GDM1 (cell line): ENCODE measurements at places on chromosomes 16 and 17.

- no peak for DNase-seq
Observed at GRCh38 chr16:59192551-59193199, 458.6 kb upstream of the GOT2 start.

DNA sequence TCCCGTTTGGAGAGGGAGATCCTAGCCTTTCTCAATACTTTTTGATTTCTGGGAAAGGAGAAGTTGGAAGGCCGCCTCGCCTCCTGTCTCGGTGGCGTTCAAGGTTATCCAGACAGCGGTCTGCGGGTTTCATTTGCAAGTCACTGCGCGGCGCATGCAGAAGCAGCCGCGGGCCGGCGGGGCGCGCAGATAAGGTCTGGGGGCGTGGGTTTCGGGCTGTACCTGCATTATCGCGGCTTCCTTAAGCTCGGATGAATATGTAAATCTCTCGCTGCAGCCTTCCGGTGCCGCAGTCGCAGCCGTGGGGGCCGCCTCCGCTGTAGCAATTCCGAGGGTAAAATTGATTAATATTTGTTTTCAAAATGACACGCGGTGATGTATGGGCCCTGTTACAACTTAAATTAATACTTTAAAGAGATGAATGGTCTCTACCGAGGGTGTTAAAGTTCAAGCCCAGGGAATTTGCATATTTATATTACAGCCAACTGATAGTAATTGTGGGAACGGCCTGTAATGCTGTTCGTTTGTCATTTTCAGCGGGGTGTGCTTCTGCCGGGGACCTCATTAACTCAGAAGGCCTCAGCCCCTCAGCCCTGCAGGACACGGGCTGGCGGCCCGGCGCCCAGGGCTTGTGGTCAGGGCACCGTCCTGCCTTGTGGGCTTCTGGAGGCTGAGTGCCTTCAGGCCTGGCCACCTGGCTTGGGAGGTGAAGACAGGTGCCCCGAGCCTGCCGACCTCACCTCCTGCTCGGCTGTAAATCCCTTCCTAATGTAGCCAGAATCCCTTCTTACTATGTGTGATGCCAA lies 99.4 kb downstream of the CYLD start:
- peak; percentile 0 for DNase-seq

GRCh38 chr17:78276098-78276887 lies 44.9 kb downstream of the TMEM235 start:
- DNase-seq: no peak

- DNase-seq: no peak
Observed at GRCh38 chr17:41593306-41593981, 6.7 kb upstream of the KRT14 start.

- DNase-seq: no peak
Observed at GRCh38 chr16:46736695-46737094, 11.4 kb downstream of the MYLK3 start.

DNA sequence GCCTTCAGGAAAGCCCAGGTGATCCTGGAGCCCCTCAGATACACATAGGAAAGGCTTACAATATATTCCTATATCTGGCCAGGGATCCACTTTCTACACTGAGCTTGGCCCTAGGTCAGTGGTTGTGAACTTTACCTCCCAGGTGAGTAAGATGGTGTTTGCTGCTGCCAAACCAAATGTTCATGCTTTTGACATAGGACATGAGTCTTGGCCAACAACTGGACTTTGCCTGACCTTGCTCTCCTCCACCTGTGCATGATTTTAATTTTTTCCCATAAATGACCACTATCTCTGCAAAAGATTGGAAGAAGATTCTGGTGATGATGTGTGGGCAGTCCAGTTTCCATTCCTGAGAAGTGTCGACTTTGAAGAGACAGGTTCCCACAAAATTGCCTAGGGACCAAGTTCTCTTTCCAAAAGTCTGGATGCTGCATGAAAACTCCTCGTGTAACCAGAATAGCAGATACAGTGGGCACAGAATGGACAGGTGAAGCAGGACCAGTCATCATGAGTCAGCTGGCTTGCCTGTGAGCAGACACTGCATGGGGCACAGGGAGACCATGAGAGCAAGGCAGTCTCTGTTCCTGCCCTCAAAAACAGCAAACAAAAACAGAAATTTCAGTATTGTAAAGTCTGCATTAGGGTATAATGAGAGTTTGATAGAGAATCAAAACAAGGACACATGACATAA lies 226.4 kb upstream of the MON1B start:
- DNase-seq: no peak

DNA sequence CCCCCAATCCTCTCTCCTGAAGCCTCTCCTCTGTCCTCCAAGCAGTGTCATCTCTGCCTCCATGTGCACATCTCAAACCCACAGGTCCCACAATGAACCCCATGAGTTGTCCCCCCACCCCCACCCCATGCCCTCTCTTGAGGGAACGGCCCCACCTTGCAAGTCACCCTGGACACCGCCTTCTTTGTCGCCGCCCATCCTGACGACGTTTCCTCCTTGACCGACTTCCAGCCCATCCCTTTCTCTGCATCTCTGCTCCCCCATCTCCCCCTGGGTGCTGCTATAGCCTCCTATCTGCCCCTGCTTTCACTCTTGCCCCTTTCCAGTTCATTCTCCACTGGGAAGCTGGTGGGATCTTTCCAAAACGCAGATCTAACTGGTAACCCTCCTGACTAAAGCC lies 1.7 kb upstream of the SPATA20 start:
- DNase-seq: no peak

GRCh38 chr17:67531291-67531690 lies 154.2 kb downstream of the PITPNC1 start:
- no peak for DNase-seq

GRCh38 chr16:57608462-57609113 lies 19.8 kb upstream of the ADGRG1 start:
- DNase-seq: no peak

DNA sequence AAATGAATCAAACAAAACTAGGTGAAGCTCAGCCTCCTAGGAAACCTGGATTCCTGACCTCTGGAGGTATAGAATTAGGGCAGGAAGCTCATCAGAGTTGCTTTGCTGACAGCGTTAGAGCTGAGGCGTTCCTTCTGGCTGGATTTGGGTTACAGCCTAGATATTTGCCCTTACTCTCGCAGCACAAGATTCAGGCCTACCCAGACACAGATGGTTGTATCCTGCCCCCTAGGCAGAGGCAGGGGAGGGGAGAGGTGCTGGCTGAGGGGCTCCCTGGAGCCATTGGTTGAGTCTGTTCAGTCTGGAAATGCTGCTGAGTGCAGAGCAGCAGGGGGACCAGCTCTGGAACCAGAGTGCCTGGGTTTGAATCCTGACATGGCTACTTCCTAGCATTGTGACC lies 78.4 kb downstream of the MPRIP start:
- DNase-seq: no peak

DNA sequence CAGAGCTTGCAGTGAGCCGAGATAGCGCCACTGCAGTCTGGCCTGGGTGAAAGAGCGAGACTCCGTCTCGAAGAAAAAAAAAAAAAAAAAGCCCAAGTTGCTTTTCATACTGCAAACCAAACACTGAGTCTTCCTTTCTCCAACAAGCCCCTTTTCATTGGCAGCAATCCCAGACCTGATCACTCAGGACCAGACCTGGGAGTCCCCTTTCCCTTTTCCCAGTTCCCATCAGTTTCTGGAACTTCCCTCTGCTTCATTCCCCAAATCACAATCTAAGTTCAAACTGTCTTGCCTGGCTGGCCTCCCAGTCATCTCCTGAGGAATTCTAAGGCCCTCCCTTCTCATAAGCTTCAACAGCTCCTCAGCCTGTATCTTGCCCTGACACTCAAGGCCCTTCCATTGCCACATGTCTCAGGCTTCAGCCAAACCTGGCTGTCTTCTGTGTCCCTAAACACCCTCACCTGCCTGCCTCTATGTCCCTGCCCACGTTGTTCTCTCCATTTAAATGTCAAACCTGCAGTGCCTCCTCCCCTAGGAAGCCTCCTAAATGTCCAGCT lies 11.8 kb upstream of the PHF12 start:
- DNase-seq: no peak

GRCh38 chr16:1923299-1924034 lies 5.3 kb upstream of the HS3ST6 start:
- no peak for DNase-seq

DNA sequence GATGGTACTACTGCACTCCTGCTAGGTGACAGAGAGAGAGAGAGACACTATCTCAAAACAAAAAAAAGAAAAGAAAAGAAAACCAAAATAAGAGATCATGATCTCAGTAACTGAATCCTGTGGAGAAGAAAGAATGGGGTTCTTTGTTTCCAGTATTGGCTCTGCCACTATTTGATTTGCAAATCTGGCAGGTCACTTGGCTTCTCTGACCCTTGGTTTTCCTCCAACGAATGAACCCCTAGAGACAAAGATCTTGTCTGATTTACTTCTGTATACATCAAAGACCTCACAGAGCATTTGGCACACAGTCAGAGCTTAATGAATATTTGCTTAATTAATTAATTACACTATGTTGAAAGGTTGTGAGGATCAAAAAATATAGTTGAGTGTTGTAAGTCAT lies 47.9 kb upstream of the NLK start:
- no peak for DNase-seq

DNA sequence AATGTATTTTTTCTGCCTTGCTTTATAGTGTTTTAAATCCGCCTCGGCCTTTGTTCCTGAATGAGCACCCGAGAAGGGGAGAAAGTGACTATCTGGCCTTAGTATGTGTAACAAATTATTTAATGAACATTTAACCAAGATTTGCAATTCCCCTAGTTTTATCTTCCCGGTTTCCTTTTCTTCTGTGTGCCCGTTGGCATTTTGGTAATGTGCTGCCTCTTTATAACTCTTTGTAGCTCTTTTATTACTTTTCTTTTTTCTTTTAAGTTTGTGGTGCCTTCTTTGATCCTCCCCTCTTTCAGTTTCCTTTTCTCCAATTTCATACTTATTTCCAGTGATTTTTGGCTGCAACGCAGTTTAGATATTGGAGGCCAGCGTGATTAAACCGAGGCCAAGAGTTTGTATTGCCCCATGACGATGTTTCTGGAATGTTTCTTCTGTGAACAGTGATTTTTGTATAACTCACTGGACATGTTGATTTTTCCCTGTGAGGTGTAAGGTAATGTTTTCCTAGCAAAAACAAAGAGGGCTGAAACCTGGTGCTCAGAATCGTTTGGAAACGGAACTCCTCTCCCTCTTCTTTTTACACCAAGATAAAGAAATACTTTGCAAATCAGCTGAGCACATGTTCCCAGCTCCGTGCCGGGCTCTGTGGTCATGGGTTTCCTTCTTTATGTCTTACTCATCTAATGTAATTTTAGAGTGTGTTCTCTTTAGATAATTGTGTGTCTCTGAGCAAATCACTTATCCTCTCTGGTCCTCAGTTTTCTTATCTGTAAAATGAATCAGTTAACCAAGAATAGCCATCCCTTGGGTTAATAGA lies 344.3 kb downstream of the WWOX start:
- DNase-seq: peak; percentile 16

DNA sequence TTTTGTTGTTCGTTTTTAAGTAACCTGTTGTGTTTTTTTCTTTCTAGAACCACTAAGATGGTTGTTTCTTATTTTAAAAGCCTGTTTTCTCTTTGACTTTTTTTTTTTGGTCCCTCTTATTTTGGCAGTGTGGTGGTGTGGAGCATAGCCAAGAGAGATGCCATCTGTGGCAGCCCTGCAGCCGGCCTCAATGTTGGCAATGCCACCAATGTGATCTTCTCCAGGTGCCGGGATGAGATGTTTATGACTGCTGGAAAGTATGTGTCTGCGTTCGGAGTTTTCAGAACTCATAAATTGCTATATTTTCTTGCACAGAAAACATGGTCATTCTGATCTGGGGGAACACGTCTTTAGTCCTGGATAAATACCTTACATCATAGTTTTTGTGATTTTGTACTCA lies 17.6 kb downstream of the CFAP52 start:
- DNase-seq: no peak

GRCh38 chr17:32854207-32854606 lies 22.7 kb downstream of the MYO1D start:
- no peak for DNase-seq

GRCh38 chr16:76654088-76654820 lies 377.1 kb downstream of the CNTNAP4 start:
- DNase-seq: no peak

DNA sequence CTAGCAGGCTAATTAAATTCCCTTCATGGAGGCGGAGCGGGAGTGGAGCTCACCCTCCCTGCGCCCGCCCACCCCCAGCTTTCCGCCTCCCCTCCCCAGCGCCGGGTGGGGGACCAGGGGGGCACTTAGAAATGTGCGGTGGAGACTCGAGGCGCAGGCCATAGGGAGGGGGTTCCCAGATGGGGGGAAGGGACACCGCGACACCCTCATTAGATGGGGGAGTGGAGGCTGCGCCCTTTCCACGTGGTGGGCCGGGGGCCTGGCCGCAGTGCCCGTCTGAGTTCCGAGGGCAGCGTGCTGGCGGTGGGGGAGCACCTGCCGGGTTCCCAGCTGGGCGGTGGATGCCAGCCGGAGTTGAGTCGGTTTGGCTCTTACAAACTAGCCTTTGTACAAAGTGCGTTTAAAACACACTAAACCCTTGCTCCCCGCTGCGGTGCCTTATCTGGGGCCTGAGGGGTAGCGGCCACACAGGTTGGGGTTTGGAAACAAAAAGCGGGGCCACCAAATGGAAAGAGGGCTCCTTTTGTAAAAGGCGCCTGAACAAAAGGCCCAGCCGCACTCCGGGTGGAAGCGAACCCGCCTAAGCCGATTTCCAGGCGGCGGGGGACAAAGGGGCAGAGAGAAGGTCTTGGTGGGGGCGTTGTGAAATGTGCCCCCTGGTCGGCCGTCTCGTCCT lies 1.4 kb downstream of the GSE1 start:
- no peak for DNase-seq

DNA sequence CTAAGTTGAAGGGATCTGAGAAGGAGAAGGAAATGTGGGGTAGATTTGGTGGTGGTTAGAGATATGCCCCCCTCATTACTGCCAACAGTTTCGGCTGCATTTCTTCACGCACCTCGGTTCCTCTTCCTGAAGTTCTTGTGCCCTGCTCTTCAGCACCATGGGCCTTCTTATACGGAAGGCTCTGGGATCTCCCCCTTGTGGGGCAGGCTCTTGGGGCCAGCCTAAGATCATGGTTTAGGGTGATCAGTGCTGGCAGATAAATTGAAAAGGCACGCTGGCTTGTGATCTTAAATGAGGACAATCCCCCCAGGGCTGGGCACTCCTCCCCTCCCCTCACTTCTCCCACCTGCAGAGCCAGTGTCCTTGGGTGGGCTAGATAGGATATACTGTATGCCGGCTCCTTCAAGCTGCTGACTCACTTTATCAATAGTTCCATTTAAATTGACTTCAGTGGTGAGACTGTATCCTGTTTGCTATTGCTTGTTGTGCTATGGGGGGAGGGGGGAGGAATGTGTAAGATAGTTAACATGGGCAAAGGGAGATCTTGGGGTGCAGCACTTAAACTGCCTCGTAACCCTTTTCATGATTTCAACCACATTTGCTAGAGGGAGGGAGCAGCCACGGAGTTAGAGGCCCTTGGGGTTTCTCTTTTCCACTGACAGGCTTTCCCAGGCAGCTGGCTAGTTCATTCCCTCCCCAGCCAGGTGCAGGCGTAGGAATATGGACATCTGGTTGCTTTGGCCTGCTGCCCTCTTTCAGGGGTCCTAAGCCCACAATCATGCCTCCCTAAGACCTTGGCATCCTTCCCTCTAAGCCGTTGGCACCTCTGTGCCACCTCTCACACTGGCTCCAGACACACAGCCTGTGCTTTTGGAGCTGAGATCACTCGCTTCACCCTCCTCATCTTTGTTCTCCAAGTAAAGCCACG lies 28.3 kb downstream of the STH start:
- no peak for DNase-seq
